ENCODE measurements at places on chromosomes 3 and 15. TPM values are rescaled to one million over a fixed set of nuclear protein-coding genes. Genes with fewer than 3 reads are reported as not detected.

The DAG1 gene
- total RNA-seq = 21.2 TPM

GRCh38 chr15:66682865-66683264, 19.2 kb upstream of the SMAD6 start:
- no peak for DNase-seq
- H3K27me3 ChIP-seq = no peaks in the 10 kb centered on the region
- no peak overlapping the region for H3K27ac ChIP-seq
- no peaks in the 10 kb centered on the region for H3K36me3 ChIP-seq
- no peak overlapping the region for H3K4me3 ChIP-seq

DNA sequence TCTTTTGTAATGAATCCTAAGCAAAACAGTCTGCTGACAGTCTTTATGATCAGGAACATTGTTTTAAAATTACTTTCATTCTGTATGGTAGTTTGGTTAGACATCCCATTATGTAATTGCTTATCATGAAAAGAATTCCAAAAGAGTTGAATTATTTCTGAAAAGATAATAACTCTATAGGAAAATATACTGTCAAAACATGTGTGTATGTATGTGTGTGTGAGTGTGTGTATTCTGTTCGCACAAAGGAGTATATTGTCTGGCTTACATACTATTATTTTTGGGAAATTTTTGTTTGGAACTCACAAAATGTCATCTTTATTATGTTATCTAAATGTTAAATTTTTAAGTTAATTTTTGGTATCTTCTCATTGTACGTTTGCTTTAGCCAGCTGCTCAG, 1075.9 kb downstream of the ZPLD1 start:
- H3K4me1 ChIP-seq = no peaks in the 10 kb centered on the region
- no peaks in the 10 kb centered on the region for H3K27me3 ChIP-seq
- H3K36me3 ChIP-seq = no peaks in the 10 kb centered on the region
- no peak overlapping the region for H3K27ac ChIP-seq

GRCh38 chr3:180855956-180856355, 56.5 kb upstream of the FXR1 start:
- no peaks in the 10 kb centered on the region for H3K4me1 ChIP-seq
- no peaks in the 10 kb centered on the region for H3K27me3 ChIP-seq
- no peak overlapping the region for H3K27ac ChIP-seq
- no peaks in the 10 kb centered on the region for H3K36me3 ChIP-seq
- DNase-seq = no peak

DNA sequence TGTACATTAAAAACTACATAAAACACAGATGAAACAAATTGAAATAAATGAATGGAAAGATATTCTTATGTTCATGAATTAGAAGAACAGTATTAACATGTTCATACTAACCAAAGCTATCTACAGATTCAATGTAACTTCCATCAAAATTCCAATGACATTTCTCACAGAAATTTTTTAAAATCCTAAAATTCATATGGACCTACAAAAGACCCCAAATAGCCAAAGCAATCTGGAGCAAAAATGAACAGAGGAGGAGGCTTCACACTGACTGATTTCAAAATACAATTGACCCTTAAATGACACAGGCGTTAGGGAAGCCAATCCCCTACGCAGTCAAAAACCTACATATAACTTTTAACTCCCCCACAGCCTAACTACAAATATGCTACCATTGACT, 39.4 kb downstream of the KPNA1 start:
- H3K4me3 ChIP-seq = no peak overlapping the region
- H3K4me1 ChIP-seq = peaks cover 18% of the 10 kb centered on the region
- H3K27ac ChIP-seq = no peak overlapping the region

DNA sequence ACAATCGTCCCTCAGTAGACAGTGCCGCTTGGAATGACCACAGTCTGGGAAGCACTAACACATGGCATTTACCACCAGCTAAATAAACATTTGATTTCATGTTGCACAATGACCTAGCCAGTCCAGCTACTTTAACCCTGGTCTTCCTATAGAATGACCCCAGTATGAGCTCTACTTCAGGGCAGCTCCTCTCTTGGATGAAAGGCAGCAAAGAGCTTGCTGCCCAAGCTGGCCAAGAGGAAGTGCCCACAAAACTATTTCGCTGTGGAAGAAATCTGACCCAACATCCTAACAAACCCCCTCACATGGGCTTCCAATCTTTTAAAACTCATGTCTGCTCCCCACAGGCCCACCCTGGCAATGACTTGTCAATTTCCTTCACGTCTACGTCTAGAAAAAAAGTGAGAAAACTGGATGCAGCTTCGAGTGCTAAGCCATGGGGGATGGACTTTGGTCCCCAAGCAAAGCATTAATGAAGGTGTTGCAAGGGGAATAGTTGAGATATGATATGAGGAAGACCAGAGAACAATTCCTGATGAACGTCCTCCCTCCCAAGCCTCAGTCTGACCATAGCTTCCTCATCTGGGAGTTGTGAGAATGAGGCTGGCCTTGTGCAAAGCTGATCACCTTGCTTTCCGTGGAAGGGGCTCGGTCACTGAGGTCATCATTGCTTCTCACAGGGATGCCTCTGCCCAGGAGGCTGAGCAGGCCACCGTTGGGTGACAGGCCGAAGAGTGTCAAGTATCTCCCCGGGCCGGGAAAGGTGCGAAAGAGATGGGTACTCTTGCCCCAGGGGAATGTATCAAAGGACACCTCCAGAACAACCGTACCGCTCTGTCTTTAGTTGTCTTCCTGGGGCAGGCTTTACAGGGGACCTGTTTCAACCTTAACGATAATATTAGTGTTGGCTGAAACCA, 964 bp downstream of the SLC25A20 start:
- H3K27me3 ChIP-seq = no peaks in the 10 kb centered on the region
- H3K27ac ChIP-seq = peak overlapping the region; percentile 74
- peaks cover 38% of the 10 kb centered on the region for H3K4me1 ChIP-seq
- H3K4me3 ChIP-seq = peak overlapping the region; percentile 85

The HES1 gene
- not detected for total RNA-seq

DNA sequence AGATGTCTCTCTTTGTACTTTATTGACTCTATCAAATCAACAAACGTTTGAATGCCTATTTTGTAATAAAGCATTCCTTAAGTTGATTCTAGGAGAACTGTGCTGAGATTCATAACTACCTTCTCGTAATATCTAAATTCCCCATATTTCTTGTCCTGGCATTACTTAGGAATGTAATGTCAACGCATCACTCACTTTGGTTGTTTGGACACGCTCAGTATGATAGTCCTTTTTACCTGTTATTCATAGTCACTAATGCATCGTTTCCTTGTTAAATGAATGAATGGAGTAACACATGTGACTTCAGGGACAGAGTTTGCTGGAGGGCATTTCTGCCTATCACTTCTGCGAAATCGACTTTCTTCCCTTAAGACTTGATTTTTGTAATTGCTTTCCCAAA, 44.1 kb upstream of the RASGRP1 start:
- H3K4me3 ChIP-seq = no peak overlapping the region
- peaks cover 44% of the 10 kb centered on the region for H3K4me1 ChIP-seq
- no peak for DNase-seq
- no peaks in the 10 kb centered on the region for H3K27me3 ChIP-seq
- no peak overlapping the region for H3K27ac ChIP-seq

- peaks cover 17% of the 10 kb centered on the region for H3K4me1 ChIP-seq
- H3K27ac ChIP-seq = peak overlapping the region; percentile 56
Observed at GRCh38 chr15:28904541-28905315, 19.0 kb downstream of the APBA2 start.

GRCh38 chr15:51318382-51319150, 19.8 kb downstream of the CYP19A1 start:
- H3K4me1 ChIP-seq = no peaks in the 10 kb centered on the region
- no peaks in the 10 kb centered on the region for H3K27me3 ChIP-seq
- no peaks in the 10 kb centered on the region for H3K36me3 ChIP-seq
- DNase-seq = no peak

- no peaks in the 10 kb centered on the region for H3K4me1 ChIP-seq
- DNase-seq = no peak
- no peaks in the 10 kb centered on the region for H3K27me3 ChIP-seq
- no peak overlapping the region for H3K4me3 ChIP-seq
Observed at GRCh38 chr3:23629181-23629894, 176.4 kb upstream of the UBE2E1 start.
